ENCODE measurements at places on chromosomes 6 and 20.
A peak's percentile ranks its signal among the peaks of the same experiment; 100 is the strongest.

GRCh38 chr20:64001607-64002011 lies 20.7 kb downstream of the PRPF6 start:
- DNase-seq = no peak

GRCh38 chr6:106197441-106197840 lies 111.3 kb downstream of the PRDM1 start:
- no peak for DNase-seq

DNA sequence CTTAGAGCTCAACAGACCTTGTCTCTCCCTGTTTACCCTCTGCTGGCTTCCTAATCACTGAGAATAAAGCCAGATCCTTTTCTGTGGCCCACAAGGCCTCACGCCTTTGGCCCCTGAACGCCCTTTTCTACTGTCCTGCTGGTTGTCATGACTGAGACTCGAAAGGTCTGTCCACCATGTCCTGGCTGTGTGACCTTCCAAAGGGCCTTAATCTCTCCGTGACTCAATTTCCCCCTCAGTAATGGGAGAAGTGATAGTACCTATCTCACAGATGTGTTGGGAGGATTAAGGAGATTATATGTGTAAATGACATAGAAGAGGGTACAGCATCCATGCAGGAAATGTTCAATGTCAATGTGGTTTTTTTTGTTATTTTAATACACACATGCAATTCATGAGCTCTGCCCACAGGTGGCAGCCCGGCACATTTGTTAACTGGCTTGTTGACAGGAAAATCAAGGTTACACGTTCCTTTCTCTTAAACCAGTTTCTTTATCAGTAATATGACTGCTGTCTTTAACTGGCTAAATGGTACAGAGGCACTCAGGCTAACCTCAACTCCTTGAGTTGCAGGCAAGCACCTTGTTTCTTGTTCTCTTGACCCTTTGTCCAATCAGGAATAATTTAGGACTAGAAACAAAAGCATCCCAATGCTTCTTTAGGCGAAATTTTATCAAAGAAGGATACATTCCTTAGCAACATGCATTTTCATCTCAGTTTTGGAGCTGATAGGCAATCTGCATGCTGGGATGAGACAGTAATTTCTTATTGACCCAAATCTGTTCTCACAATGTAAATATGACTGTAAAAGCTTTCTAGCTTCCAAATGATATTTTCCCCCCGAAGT lies 16.6 kb downstream of the SLC22A1 start:
- DNase-seq = peak; percentile 57

DNA sequence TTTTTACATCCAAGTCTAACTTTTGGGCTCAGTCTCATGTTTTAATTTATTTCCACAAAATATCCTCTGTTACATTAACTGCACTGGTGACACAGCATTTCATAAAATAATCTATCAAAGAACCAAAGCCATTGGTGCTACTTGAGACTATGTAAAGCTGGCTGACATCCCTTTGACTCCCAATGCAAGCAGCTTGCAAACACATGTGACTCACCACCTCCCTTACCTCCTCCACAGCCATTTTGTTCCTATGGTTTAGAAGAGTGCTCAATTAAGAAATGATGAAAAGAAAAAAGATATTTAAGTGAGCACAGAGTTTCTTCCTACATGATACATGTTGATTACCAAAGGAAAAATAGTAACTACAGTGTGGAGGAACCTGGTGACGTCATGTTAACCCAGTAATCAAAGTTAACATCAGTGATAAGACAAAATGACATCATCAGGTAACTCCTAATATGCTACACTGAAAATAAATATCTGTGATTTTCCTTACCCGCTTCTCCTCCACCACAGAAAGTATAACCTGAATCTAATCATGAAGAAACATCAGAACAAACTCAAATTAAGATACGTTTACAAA lies 53.3 kb upstream of the LGSN start:
- DNase-seq = no peak

GRCh38 chr6:52512199-52512598 lies 64.7 kb downstream of the TRAM2 start:
- no peak for DNase-seq

- peak; percentile 71 for DNase-seq
Measured at GRCh38 chr20:46117704-46118467, at the start of gene CD40. Gene CD40, plus strand, starts transcription at chr20:46118314. Its CDS starts 30 bp downstream, at chr20:46118344.

GRCh38 chr6:77447254-77447653 lies 16.0 kb downstream of the HTR1B start:
- DNase-seq = no peak
